ENCODE measurements at places on chromosomes 4 and X.

GRCh38 chrX:16162391-16162790 is 4.9 kb upstream of the MAGEB17 start:
- DNase-seq = no peak

DNA sequence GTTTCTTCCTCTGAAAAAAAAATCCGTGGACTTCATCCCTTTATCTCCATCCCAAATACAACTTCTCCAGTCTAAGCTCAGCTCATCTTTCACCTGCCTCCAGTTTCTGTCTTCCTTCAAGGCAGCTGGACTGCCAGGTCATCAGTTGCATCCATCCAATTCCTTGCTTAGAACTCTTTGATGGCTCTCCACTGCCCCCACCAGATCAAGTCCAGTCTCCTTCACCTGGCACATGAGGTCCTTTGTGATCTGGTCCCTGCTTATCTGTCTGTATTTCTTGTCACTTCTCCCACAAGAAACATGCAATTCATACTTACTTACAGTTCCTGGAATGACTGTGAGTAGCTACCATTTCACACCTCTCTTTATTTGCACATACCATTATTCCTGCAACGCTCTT is 33.8 kb downstream of the OTUD6A start:
- DNase-seq = no peak

- DNase-seq = no peak
Observed at GRCh38 chr4:163486321-163486720, 8.2 kb upstream of the TMA16 start.

- no peak for DNase-seq
Observed at GRCh38 chrX:151711154-151711553, 4.7 kb upstream of the FATE1 start.

- DNase-seq = no peak
Observed at GRCh38 chr4:123419885-123420755, 23.5 kb downstream of the SPRY1 start.

DNA sequence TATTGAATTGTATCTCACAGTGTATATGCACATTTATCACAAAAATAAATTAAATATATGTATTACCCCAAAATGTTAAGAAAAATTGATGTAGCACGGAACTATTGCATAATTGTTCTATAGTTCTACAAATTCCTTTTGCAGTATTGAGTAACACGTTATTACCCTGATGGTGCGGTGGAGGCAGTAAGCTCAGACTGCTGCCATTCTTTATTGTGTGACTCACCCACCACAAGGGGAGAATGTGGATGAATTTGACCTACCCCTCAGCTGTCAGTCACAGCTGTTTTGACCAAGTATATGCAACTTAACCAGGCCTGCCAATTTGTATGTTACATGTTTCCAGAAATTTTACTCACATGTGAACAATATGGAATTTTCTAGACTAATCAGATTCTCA is 506.6 kb downstream of the SH3BGRL start:
- DNase-seq = no peak

DNA sequence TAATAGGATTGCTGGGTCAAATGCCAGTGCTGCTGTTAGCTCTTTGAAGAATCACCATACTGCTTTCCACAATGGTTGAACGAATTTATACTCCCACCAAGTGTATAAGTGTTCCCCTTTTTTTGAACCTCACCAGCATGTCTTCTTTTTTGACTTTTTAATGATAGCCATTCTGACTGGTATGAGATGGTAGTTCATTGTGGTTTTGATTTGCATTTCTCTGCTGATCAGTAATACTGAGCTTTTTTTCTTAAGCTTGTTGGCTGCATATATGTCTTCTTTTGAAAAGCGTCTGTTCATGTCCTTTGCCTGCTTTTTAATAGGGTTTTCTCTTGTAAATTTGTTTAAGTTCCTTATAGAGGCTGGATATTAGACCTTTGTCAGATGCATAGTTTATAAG is 14.8 kb downstream of the USP38 start:
- DNase-seq = no peak
